ENCODE measurements at places on chromosomes 2 and 18. TPM values are rescaled to one million over a fixed set of nuclear protein-coding genes. Genes with fewer than 3 reads are reported as not detected.

RAB6C gene
- total RNA-seq = 0.98 TPM

PID1 gene
- total RNA-seq = 32.0 TPM

CAPN14 gene
- 0.98 TPM for total RNA-seq

ITPRID2 gene
- total RNA-seq = 32.5 TPM

CCDC121 gene
- 3.9 TPM for total RNA-seq

KCNJ13 gene
- total RNA-seq = 1.2 TPM

SIX2 gene
- total RNA-seq = 0.25 TPM

GCKR gene
- 0.49 TPM for total RNA-seq

EVX2 gene
- total RNA-seq = not detected

C2orf15 gene
- 2.5 TPM for total RNA-seq

ACTR1B gene
- 25.8 TPM for total RNA-seq

FAM124B gene
- 3.7 TPM for total RNA-seq

Data from temporal lobe (tissue), 4 donors.